ENCODE measurements at places on chromosomes 3 and 15. TPM values are rescaled to one million over a fixed set of nuclear protein-coding genes. Genes with fewer than 3 reads are reported as not detected.

LRCH3 gene
- total RNA-seq, result 49.1 TPM

HIGD2B gene
- total RNA-seq, result not detected

GRK7 gene
- not detected for total RNA-seq

SERPINI2 gene
- total RNA-seq, result not detected

RASL12 gene
- total RNA-seq, result not detected

CASR gene
- under 0.01 TPM for total RNA-seq

BFSP2 gene
- total RNA-seq, result not detected

RLBP1 gene
- not detected for total RNA-seq

TEX264 gene
- total RNA-seq, result 33.3 TPM

PLOD2 gene
- total RNA-seq, result 284 TPM

AADACL2 gene
- not detected for total RNA-seq

C3orf70 gene
- total RNA-seq, result 0.67 TPM

NANOGP8 gene
- total RNA-seq, result 0.38 TPM

GJD2 gene
- total RNA-seq, result not detected

UCN2 gene
- not detected for total RNA-seq

DLL4 gene
- 80.4 TPM for total RNA-seq

ANKUB1 gene
- total RNA-seq, result not detected

BCHE gene
- total RNA-seq, result 3.8 TPM

FOXL2NB gene
- total RNA-seq, result not detected

CCNB2 gene
- 22.5 TPM for total RNA-seq

ALPK3 gene
- 69.8 TPM for total RNA-seq

ARL13B gene
- total RNA-seq, result 6.9 TPM

NOX5 gene
- total RNA-seq, result 0.33 TPM

IL17RE gene
- total RNA-seq, result 0.33 TPM

GPR87 gene
- 0.33 TPM for total RNA-seq

PARP15 gene
- total RNA-seq, result 0.98 TPM

SIDT1 gene
- 0.10 TPM for total RNA-seq

All from vein endothelial cell (primary cell).